ENCODE measurements at places on chromosomes 7 and 10.

DNA sequence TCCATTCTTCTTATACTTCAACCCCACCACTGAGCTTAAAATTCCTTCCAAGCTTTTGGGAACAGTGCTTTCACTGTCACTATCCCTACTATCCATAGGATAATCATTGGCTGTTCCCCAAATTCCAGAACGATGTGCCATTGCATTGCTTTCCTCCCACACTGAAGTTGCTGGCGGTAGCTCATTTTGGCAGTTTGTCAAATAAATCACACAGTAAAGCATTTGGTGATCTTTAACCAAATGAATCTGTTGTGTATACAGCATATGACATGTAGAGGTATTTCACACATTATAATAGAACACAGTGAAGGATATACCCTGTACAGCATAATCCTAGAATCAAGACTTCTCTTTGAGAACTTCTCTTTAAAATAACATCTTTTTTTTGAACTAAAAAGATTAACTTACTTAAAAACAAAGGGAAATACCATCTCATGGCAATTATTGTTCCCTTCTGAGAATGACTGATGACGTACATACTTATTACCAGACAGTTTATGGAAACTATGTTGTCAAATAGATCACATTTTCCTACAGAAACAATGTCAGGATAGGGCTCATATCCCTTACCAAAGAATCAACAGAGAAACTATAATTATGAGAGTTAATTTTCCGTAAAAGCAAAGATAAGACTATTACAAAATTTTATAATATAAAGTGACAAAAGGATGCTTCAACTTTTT is 93.6 kb downstream of the CTNNA3 start:
- DNase-seq = peak; percentile 81

DNA sequence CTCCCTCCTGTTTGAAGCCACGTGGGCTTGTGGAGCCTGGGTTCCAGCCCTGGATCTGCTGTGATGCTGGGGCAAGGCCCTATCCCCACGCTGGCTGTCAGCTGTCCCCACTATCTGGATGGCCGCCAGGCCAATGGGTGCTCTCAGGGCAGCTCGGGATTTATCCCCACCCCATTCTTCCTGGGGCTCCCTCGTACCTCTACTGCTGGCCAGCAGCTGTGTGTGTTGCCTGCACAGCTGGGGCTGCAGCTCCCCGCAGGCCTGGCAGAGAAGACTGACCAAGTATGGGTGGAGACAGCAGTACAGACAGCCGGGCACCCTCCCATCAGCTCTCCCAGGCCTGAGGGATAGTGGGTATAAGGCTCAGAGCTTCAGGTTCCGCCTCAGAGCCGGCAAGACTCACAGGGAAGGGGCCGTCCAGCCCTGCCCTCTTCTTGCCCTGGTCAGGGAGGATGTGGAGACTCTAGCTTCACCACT is 13.6 kb downstream of the CLIP2 start:
- DNase-seq = no peak

DNA sequence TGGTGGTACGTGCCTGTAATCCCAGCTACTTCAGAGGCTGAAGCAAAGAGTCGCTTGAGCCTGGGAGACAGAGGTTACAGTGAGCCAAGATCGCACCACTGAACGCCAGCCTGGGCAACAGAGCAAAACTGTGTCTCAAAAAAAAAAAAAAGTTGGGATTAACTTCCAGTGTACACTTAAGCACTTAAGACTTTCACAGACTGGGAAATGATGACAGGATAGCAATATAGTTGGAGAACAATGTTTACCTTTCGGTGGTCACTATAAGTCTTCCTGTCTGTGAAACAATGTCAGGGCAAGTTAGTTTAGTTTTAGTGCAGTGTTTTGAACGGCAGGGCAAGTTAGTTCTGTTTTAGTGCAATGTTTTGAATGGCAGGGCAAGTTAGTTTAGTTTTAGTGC is 130.2 kb downstream of the TPST1 start:
- DNase-seq = no peak

GRCh38 chr7:44222074-44222473 is 21.3 kb downstream of the YKT6 start:
- no peak for DNase-seq

DNA sequence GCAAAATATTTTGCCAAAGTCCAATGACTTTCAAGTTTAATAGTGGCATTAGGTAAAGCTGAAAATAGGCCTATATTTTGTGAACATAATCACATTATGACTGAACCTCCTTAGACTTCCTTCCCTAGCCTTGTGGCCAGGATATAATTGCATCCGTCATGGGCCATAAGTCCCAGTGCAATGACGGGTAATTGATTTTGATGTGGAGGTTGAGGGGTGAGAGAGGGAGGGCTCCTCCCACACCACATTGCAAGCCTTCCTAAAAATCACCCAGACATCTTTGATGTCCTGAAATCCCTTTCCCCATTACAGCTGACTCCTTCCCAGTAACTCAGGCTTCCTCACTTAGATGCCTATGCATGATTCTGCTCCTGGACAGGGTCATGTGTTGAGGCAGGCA is 25.6 kb downstream of the TAS2R41 start:
- no peak for DNase-seq

DNA sequence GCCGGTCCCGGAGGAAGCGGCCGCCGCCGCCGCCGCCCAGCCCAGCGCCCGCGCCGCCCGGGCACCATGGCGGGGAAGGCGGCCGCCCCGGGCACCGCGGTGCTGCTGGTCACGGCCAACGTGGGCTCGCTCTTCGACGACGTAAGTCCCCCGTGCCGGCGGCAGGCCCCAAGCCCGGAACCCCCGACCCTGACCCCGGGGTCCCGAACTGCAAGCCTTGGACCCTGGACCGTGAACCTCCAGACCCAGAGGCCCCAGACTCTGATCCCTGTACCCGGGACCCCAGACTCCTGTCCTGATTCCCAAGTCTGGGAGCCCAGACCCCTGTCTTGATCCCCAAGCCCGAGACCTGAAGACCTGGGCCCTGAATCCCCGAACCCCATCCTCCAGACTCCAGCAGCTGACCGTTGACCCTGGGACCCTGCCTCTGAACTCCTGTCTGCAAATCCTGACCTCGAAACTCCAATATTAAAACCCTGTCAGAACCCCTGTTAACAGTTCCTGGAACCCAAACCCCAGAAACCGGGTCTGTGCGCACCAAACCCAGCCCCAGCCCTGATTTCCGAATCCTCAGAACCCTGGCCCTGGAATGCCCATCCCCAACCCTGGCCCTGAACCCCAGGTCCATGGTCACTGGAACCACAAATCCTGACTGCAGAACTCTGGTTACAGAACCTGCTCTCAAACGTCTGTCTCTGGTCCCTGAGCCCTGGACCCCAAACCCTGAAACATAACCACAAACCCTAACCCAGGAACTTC is 623 bp downstream of the INPP5A start:
- no peak for DNase-seq

- no peak for DNase-seq
These were observed 54.1 kb downstream of the RNLS start for GRCh38 chr10:88528806-88529570.

DNA sequence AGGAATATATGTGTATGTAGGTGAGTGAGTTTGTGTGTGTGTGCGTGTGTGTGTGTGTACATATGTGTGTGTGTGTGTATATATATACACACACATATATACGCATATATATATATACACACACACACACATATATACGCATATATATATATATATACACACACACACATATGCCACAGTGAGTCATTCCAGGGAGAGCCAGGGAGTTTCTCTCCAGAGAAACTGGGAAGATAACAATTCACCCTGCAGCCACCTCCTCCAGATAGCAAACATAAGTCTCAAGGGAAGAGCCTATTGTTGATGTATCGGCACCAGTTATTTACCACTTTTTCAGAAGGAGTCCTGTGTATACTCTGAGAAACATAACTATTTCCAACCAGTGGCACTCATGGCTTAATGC is 102.3 kb upstream of the STK17A start:
- no peak for DNase-seq

GRCh38 chr10:31268444-31269303 is 50.3 kb upstream of the ZEB1 start:
- no peak for DNase-seq

DNA sequence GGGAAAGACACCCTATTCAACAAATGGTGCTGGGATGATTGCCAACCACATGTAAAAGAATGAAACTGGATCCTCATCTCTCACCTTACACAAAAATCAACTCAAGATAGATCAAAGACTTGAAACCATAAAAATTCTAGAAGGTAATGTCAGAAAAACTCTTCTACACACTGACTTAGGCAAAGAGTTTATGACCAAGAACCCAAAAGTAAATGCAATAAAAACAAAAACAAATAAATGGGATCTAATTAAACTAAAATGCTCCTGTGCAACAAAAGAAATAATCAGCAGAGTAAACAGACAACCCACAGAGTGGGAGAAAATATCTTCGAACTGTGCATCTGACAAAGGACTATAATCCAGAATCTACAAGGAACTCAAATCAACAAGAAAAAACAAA is 504.2 kb upstream of the MBL2 start:
- no peak for DNase-seq
